Astrocyte of the hippocampus (primary cell): ENCODE measurements at places on chromosomes 1 and 21.

- DNase-seq: peak; percentile 62
Measured at GRCh38 chr1:112508278-112509004, at the start of gene WNT2B. Gene WNT2B, plus strand, starts transcription at chr1:112508965. Its CDS starts 298 bp downstream, at chr1:112509263.

DNA sequence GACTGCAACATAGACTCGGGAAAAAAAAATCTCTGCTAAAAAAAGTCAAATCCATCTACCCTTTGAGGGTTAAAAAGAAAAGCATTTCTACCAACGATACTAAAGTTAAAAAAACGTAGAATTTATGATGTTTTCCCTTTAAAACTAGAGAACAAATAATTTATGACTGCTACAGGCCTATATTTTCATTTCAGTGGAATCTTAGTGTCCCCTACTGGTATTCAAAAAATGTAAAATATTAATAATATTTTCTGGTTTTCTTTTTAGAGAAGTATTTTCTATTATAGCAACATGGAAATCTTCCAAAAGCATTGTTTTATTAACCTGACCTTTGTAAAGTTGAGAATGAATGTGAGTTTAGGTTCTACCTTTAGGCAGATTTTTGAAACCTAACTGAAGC lies 1582.2 kb downstream of the MRPL39 start:
- no peak for DNase-seq

GRCh38 chr1:47934243-47934805 lies 62.9 kb downstream of the TRABD2B start:
- DNase-seq: peak; percentile 80

DNA sequence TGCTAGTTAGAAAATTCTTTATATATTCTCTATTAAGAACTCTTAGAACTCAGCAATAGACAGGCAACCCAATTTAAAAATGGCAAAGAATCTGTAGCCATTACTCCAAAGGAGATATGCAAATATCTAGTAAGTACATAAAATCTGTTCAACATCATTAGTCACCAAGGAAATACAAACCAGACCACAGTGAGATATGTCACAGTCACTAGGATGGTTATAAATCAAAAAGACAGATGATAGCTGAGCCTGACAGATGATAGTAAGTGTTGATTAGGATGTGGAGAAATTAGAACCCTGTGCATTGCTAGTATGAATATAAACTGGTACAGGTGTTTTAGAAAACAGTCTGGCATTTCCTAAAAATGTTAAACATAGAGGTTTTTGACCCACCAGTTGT lies 26.6 kb downstream of the SRSF11 start:
- DNase-seq: no peak

DNA sequence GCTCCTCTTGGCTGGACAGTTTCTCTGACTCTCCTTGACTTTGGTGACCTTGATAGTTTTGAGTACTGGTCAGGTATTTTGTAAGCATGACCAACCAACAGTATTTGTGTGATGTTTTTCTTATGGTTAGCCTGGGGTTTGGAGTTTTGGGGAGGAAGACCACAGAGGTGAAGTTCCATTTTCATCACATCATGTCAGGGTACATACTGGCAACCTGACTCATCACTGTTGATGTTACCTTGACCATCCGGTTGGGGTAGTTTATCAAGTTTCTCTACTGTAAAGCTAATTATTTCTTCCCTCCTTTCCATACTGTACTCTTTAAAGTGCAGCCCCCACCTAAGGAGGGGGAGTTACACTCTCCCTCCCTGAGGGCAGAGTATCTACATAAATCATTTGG lies 13.4 kb downstream of the OSCP1 start:
- DNase-seq: peak; percentile 53

DNA sequence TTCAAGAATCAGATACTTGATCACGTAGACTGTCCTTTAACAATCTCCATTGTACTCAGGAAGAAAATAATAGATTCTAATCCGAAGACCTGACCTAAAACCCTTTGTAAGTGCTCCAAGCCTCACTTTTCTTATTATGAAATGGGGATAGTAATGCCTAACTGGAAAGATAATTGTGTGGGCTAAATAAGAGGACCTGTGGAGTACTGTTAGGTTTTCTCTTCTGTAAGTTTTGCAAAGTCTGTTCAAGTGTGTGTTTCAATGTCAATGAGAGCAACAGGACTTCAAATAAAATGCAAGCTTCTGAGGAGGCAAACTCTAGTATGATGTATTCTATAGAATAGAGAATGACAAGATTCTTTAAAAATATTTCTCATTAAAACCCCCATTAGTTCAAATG lies 348.6 kb downstream of the USP25 start:
- DNase-seq: no peak

DNA sequence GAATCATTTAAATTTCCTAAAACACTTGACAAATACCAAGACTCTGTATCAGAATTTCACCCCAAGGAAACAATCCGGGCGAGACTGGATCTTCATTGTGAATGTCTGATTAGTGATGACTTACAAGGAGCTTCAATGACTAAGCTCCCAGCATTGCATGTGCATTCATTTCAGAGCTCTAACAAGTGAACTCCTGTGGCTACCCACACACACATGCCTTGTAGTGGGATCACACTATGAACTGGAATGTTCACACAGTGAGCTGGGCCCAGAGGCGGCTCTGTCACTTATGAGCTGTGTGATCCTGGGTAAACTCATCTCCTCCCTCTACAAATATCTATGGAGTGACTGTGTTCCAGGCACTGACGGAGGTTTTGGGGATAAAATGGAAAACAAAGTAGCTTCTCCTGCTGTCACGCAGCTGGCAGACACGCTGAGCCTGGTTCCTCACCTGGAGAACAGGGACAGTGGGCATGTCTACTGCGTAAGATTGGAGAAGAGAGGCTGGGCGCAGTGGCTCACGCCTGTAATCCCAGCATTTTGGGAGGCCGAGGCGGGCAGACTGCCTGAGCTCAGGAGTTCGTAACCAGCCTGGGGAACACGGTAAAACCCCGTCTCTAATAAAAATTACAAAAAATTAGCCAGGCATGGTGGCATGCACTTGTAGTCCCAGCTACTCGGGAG lies 56.9 kb downstream of the CLSTN1 start:
- peak; percentile 98 for DNase-seq

GRCh38 chr1:91548376-91549040 lies 47.9 kb downstream of the CDC7 start:
- no peak for DNase-seq

- DNase-seq: no peak
Measured at GRCh38 chr1:31004231-31004621, 61.3 kb downstream of the PUM1 start.

GRCh38 chr1:94928293-94928939 lies 1.5 kb upstream of the CNN3 start:
- no peak for DNase-seq

DNA sequence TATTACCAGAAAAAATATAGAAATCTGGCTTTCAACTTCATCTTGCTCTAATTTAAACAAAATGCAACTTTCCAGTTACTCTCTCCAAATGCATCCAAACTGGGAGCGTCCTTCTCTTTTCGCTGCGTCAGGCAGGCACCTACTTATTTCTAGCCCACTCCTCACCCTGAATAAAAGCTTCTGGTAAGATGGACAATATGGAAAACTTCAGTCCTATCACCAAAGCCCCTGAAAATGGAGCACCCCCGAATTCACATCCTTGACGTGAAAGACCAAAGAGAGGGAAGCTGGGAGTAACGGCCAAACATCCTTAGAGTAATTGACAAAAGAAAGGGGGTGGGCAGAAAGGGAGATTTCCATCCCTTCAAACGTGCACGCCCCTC lies 5.5 kb upstream of the PROX1 start:
- no peak for DNase-seq
